ENCODE measurements at places on chromosomes 4 and X. TPM values are rescaled to one million over a fixed set of nuclear protein-coding genes. Genes with fewer than 3 reads are reported as not detected.

DNA sequence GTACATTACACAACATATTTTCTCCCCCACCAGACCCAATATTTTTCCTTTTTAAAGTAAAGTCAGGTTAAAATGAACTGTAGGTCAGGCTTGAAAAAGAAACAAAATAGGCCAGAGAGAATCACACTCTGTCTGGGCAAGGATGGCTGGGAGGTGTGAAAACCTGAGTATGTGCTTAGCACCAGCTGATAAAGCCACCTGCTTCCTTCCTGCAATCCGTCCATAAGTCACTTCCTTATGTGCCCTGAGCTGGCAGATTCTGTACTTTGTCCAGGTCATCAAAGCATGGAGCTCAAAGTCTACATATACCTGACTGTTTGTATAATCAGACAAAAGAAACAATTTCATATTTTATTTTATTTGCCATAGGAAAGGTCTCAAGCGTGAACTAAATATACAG lies 37.7 kb downstream of the ANTXR2 start:
- no peak for DNase-seq

HTATSF1 gene
- 19.4 TPM for total RNA-seq

GRCh38 chr4:44132526-44132925 lies 316.1 kb downstream of the KCTD8 start:
- DNase-seq: no peak

- peak; percentile 21 for DNase-seq
These were observed 116.1 kb downstream of the SHROOM3 start for GRCh38 chr4:76550966-76551780.

F11 gene
- not detected for total RNA-seq

DNA sequence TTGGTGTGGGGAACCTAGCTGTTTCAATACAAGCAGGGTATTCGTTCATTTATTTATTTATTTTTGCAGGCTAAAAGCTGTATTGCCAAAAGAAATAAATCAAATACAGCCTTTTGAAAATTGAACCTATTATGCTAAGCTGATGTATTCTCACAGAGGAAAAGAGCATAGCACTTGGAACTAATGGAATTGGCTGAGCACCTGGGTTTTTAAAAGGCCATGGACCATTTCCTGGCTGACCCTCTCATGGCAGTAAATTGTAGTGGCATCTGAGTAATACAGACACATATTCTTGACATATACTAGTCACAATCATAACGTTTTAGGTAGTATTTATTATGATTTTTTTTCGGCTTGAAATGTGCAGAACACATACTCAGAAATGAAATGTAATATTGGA lies 71.8 kb upstream of the ALG13 start:
- no peak for DNase-seq

- DNase-seq: no peak
These were observed 103.9 kb downstream of the STIM2 start for GRCh38 chr4:26964512-26964911.

DNA sequence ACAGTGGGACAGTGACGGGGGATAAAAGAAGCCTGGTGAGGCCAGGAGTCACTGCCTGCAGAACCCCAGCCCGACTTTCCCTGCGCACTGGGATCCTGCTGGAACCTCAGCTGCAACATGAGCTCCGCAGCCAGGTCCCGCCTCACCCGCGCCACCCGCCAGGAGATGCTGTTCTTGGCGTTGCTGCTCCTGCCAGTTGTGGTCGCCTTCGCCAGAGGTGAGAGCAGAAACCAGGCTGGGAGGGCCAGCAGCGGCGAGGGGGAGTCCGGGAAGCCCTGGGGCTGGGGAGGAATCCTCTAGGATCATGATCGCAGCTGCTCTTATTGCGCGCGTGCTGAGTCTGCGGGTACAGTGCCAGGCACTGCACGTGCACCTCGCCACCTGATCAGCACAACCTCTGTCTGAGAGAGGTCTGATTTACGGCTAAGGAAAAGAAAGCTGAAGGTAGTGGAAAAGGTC lies at the start of gene PF4V1:
Gene PF4V1 (plus strand): TSS at position 51 of the 459 bp plus-strand sequence. CDS start 67 bp downstream, at position 118.
- DNase-seq: peak; percentile 23

- no peak for DNase-seq
These were observed 91.2 kb downstream of the ARHGAP10 start for GRCh38 chr4:147823130-147823529.

DNA sequence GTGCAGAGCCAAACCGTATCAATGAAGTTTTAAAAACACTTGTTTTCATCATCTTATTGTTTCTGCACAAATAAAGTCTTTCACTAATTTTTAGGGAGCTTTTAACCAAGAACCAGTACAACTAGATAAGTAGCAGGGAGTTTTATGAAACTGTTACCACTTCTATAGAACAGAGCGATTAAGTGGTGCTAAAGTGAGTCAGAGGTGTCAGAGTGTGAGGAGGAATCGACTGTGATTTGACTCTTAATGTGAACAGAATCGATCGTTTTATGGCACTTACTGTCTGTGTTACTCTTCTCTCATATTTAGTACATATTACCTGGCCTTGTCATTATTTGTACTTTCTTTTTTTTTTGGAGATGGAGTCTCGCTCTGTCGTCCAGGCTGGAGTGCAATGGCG lies 43.3 kb downstream of the PDK3 start:
- DNase-seq: no peak

- DNase-seq: no peak
These were observed 1.0 kb downstream of the CYSLTR1 start for GRCh38 chrX:78326401-78326800.

HSD17B13 gene
- 0.17 TPM for total RNA-seq

HOPX gene
- not detected for total RNA-seq

DNA sequence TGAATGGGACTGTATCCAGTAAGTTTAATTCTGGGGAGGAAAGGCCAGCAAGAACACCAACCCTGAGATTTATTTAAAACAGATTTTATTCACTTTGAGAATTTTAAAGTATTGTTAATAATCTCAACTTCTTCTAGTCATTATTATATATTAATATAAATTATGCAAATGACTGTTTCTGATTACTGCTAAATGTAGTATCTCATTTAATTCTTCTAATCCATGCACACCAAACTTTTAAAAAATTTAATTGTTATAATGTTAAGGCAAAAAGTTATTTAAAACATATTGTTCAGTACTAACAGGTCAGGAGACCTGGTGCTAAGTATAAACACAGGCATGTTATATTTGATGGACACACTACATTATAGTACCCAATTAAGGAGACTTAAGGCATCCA lies 8.1 kb downstream of the RLIM start:
- DNase-seq: no peak

DNA sequence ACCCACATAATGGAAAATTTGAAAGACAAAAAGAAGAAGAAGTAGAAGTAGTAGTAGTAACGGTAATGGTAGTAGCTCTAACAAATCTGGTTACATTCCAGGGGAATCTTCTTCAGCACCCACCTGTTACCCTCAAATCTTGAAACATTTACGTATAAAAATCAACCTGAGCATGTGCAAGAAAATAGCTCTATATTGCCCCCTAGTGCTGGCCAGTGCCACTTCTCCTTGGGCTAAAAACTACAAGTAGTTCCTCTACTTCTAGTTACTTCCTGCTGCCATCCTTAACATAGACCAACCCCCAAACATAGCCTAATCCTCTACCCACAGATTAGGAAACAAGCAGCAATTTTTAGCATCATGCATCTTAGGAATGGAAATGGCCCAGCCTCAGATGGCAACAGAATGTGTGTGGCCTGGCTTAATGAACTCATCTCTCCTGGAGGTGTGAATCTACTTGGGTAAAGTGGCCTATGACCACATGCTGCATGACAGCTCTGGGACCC lies 3.1 kb downstream of the PDGFC start:
- peak; percentile 43 for DNase-seq

GRCh38 chr4:76179398-76180318 lies 31.5 kb upstream of the NUP54 start:
- peak; percentile 49 for DNase-seq

GJB1 gene
- total RNA-seq: not detected

MAOB gene
- 0.30 TPM for total RNA-seq
